ENCODE measurements at places on chromosomes 16 and 17. TPM values are rescaled to one million over a fixed set of nuclear protein-coding genes. Genes with fewer than 3 reads are reported as not detected.
A peak's percentile ranks its signal among the peaks of the same experiment; 100 is the strongest.

DNA sequence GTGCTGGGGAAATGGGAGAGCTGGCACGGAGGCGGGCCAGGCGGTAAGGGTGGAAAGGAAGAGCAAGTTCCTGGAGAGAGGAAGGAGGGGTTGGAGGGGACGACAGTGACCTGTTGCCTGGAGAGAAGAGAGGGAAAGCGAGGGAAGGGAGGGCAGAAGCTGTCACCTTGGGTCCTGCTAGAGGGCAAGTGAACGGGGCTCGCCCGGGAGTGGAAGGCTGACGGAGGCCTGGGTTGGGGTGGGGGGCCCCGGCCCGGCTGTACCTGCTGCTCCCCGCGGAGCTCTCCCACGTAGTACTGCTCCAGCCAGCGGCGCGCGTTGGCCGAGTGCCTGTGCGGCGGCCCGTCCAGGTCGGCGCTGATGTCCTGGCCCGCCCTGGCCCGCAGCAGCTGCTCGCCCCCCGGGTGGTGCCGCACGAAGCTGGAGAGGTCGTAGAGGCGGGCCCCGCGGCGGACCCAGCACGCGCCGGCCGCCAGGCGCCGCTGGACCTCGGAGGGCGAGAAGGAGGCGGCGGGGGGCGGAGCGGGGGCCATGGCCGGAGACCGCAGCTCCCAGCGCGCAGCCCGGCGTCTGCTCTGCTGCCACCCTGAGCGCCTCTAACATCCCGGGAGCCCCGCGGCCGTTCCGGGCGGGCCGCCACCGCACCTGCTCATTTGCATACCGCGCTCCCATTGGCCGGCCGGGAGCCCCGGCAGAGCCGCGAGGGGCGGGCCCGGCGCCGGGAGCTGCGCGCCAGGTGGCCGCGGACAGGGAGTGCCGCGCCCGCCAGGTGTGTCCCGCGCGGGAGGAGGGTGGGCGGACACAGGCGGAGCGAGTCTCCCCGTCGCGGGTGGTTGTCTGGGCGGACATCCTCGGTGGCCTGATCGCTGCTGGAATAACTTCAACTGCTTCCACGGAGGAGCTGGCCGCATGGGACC is at the start of gene FA2H:
Gene FA2H, minus strand, starts transcription at position 598 of the 917 bp plus-strand sequence. Its CDS starts 65 bp downstream, at position 533.
- no peak for DNase-seq
- peak within 1 kb of the TSS; percentile 6 for H3K4me3 ChIP-seq
- H3K27ac ChIP-seq = no peak within 1 kb of the TSS
- no peaks in the 10 kb centered on the region for H3K36me3 ChIP-seq

- H3K4me1 ChIP-seq = no peaks in the 10 kb centered on the region
- H3K27me3 ChIP-seq = no peaks in the 10 kb centered on the region
- no peak for DNase-seq
- no peak overlapping the region for H3K4me3 ChIP-seq
- no peak overlapping the region for H3K27ac ChIP-seq
Measured at GRCh38 chr16:52497067-52497816, 49.7 kb downstream of the TOX3 start.

GRCh38 chr17:17792551-17793377 is 44.0 kb downstream of the SREBF1 start:
- no peaks in the 10 kb centered on the region for H3K4me1 ChIP-seq
- peaks cover 5% of the 10 kb centered on the region for H3K36me3 ChIP-seq
- no peak overlapping the region for H3K27ac ChIP-seq
- no peak overlapping the region for H3K4me3 ChIP-seq
- H3K27me3 ChIP-seq = peaks cover 4% of the 10 kb centered on the region
- peak; percentile 36 for DNase-seq

- peak overlapping the region; percentile 85 for H3K4me3 ChIP-seq
- H3K36me3 ChIP-seq = no peaks in the 10 kb centered on the region
- no peak overlapping the region for H3K27ac ChIP-seq
- no peak for DNase-seq
- peaks cover 8% of the 10 kb centered on the region for H3K4me1 ChIP-seq
- peaks cover 14% of the 10 kb centered on the region for H3K27me3 ChIP-seq
Measured at GRCh38 chr16:2339521-2340484, 725 bp downstream of the ABCA3 start.

GRCh38 chr16:68658341-68658973 is 13.3 kb downstream of the CDH3 start:
- peak; percentile 93 for DNase-seq
- H3K27me3 ChIP-seq = peaks cover 4% of the 10 kb centered on the region
- H3K4me1 ChIP-seq = peaks cover 43% of the 10 kb centered on the region
- H3K36me3 ChIP-seq = no peaks in the 10 kb centered on the region
- H3K27ac ChIP-seq = peak overlapping the region; percentile 88

DNA sequence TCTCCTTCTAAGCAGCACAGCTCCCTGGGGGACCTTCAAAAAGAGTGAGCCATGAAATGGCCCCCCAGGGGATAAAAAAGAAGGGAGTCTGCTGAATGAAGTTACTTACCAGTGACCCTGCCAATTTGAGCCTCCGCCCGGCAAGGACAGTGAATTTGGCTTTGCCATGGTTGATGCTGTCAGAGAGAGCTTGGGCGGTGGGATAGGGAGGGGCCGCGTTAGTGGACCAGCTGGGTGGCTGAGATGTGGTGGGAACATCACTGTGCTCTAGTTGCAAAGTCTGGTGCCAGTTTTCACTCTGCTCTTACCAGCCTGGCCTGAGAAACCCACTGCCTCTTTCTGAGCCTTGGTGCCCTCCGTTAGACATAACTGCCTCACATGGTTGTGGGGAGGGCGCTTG is 114.6 kb downstream of the MRM1 start:
- H3K27ac ChIP-seq = no peak overlapping the region
- H3K4me3 ChIP-seq = no peak overlapping the region
- peaks cover 29% of the 10 kb centered on the region for H3K27me3 ChIP-seq
- no peak for DNase-seq
- no peaks in the 10 kb centered on the region for H3K4me1 ChIP-seq

GRCh38 chr16:88642881-88643643 is 4.7 kb downstream of the IL17C start:
- H3K27ac ChIP-seq = no peak overlapping the region
- DNase-seq = no peak
- H3K27me3 ChIP-seq = peaks cover 19% of the 10 kb centered on the region
- H3K4me1 ChIP-seq = no peaks in the 10 kb centered on the region
- H3K4me3 ChIP-seq = no peak overlapping the region

Gene TBC1D3
- 0.26 TPM for total RNA-seq

Gene RASL10B
- total RNA-seq = 1.9 TPM

Gene KRTAP4-5
- not detected for total RNA-seq

Measured in HFFc6 (cell line).